CD4-positive, alpha-beta memory T cell (primary cell): ENCODE measurements at places on chromosomes 5 and 9. TPM values are rescaled to one million over a fixed set of nuclear protein-coding genes. Genes with fewer than 3 reads are reported as not detected.

TSSK1B gene
- not detected for total RNA-seq

PRR16 gene
- total RNA-seq: not detected

- no peak for DNase-seq
These were observed 234.6 kb upstream of the TAS2R1 start for GRCh38 chr5:9864791-9865190.

- DNase-seq: peak; percentile 69
These were observed 845 bp upstream of the NR4A3 start for GRCh38 chr9:99820685-99821395.

DNA sequence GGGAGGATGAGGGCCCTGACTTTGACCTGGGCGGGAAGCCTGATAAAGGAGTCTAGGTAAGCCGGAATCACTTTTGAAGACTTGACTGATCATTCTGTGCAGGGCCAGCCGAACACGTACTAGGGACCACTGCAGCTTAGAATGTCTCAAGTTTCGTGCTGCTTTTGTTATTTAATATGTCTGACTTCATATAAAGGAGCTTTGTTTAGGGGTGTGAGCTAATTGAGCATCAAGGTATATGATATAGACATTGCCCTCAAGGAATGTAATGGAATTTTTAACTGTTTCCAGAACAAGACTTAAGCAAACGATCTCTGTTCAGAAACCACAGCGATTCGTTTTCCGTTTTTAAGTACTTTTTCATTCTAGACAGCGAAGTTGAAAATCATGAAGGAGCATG lies 173.0 kb downstream of the SEMA6A start:
- DNase-seq: no peak

DNA sequence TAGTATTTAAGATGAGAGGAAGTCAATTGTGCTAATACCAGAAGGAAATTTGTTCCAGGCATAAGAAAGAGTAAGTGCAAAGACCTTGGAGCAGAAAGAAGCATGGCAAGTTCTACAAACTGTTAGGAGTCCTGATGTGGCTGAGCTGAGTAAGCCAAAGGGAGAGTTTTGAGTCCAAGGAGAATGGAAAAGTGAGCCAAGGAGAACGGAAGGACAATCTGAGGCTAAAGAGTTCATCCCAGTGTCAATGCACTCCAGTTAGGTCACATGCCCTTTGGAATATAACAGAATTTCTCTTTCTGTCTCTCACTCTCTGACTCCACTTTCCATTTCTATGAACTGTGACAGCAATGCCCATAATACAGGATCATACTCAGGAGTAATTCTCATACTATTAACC lies 224.7 kb downstream of the CAAP1 start:
- no peak for DNase-seq
